ENCODE measurements at places on chromosomes 12 and 14.

DNA sequence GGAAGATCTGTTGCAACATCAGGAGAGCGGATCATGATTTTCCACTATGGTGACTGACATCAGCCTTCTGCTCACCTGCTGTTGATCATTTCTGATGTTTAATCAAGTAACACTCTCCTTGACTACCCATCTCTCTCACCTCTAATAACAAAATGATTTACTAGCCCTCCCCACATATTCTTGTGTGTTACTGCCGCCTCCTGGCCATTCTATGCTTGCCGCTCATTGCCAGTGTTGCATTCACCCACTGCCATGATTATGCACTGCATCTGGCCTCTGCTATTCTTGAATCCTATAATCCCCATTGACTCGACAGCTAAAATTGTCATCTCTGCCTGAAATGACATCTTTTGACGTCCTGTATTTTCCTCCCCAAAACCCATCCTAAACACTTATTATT, 113.8 kb downstream of the RERGL start:
- peak; percentile 79 for DNase-seq

- DNase-seq, result no peak
Observed at GRCh38 chr14:52073251-52073650, 4.4 kb upstream of the NID2 start.

DNA sequence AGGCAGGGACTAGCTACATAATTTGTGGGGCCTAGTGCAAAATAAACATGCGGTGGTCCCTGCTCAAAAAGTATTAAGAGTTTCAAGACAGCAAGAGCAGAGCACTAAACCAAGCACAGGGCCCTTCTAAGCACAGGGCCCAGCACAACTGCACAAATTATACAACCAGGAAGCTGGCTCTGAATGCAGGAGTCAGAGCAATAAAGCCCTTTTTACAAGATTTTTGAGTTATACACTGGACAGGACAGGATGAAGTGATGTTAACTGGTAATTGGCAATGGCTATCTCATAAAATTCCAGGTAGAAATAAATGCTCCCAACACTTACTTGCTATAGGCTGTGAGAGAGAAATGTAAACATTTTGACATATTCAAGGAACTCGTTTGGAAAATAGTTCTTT, 86.2 kb upstream of the GPHB5 start:
- DNase-seq, result no peak

GRCh38 chr14:53881161-53881871, 75.3 kb downstream of the BMP4 start:
- DNase-seq, result no peak

DNA sequence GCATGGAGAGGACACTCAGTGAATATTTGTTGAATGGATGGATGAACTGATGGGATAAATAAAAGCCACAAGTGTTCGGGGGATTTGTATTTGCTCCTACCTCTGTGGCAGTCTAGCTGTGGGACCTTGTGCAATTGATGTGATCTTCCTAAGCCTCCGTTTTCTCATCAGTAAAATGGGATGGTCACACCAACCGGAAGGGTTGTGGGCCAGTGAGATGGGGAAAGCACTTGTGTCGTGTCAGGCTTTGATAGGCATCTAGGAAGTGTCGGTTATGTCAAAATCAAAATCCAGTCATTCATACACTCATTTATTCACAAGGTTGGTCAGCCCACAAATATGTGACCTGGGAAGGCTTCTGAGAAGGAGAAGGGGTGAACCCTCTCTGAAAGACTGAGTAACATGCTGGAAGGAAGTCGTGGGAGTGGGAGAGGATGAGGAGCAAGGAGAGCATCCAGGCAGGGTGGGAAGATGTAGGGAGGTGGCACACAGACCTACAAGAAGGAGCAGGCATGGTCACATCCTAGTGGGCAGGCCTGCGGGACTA, 7.8 kb upstream of the SERPINA9 start:
- DNase-seq, result no peak

- DNase-seq, result no peak
Observed at GRCh38 chr12:84551373-84551772, 361.2 kb downstream of the SLC6A15 start.

GRCh38 chr12:86349196-86349595, 93.0 kb upstream of the MGAT4C start:
- no peak for DNase-seq

- DNase-seq, result peak; percentile 92
Observed at GRCh38 chr12:13211859-13212664, 15.5 kb downstream of the EMP1 start.

GRCh38 chr12:19186722-19187661, 57.5 kb downstream of the PLEKHA5 start:
- peak; percentile 77 for DNase-seq

- DNase-seq, result no peak
Observed at GRCh38 chr12:32089156-32089555, 17.5 kb upstream of the BICD1 start.

DNA sequence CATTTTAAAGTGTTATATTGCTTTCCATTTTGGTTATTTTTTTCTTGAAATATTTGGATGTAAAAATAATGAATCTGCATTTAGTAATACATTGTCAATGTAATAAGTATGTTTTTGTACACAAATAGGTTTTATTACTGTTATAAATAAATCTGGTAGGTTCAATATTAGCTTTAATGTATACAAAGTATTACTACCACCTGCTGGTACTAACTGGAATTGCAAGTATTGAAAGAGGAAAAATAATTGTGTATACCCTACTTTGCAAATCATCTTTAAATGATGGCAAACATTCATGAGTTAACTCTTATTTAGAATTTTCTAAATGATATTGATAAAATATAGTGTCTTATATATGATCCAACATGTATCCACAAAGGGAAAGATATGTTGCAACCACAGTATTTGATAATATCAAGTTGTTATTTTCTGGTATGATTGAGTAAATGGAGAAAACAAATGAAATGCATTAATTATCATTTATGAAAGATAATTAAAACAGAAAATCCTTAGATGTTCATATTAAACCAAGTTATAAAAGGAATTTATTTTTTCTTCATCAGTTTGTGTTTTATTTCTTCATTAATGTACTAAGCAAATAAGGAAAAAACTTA, 3.2 kb downstream of the OR4K2 start:
- peak; percentile 58 for DNase-seq

DNA sequence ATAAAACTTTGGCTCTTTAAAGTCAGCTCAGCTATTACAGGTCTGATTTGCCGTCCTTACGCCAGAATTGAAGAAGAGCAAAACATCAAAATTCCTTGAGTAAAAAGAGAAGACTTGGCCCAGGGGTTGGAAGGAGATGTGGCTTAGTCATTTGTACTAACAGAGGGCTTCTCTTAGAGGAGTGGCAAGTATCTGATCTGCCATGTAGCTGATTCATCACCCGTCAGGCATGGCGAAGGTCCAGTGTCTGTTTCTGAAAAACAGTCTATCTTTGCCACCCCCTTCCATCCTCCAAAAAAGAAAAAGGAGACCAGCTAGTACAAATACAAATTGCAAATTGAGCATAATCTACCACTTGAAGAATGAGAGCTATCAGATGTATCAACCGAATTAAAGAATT, 91.9 kb downstream of the RAD52 start:
- DNase-seq, result no peak

DNA sequence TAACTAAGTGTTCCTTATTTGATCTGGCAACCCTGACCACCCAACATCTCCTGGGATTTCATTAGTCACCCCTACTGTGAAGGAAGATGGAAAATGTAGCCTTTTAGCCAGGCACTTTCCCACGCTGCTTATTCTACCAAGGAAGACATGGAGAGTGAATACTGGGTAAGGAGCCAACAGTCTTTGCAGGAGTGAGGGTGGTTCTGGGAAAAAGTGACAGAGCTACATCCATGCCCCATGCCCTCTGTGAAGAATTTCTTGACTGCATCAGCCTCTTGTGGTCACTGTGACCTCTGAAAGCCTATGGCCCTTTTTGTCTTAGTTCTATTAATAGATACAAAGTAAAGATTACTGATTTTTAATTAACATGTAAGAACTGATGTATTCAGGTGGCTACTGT, 196.0 kb upstream of the EEA1 start:
- DNase-seq, result no peak

DNA sequence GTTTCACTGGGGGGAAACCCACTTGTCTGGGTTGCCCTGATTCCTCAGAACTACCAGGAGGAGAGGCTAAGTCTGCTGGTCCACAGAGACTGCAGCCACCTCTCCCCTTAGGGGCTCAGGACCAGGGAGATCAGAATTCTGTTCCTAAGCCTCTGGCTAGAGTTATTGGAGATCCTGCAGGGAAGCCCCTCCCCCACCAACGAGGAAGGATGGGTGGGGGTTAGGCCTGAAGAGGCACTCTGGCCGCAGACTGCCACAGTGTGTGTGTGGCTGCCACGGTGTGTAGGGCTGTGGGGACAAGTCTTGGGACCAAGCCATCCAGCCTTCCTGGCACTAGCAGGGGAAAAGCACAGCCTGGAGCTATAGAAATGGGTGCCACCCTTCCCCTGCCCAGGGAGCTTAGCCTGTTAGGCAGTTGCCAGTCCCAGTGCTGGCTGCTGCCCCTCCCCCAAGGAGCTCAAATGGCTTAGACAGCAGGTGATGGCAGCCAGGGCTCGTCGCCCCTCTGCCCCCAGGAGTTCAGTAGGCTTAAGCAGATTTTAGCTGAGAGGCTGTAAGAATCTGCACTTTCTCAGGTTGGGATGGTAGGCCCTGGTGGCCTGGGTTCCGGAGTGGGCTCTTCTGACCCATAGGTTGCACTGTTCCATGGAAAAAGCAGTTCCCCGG, 107.7 kb downstream of the ERGIC2 start:
- DNase-seq, result peak; percentile 6

GRCh38 chr12:130955238-130955816, 1.6 kb downstream of the ADGRD1 start:
- DNase-seq, result no peak

- DNase-seq, result peak; percentile 70
Observed at GRCh38 chr12:49059299-49060171, 1.1 kb downstream of the KMT2D start.

DNA sequence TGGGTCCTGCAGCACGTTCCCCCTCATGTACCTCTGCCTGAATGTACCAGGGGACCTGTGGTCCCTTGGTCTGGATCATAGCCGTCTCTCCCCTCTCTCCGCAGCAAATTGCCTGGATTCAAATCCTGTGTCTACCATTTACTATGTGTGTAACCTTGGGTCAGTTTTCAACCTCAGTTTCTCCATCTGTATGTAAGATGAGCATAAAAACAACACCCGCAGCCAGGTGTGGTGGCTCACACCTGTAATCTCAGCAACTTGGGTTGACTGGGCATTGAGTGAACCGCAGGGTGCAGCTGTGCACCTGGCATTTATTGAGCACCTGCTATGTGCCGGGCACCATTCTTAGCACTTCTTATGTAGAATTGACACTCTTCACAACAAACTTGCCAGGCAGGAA, 14.1 kb downstream of the CYP46A1 start:
- DNase-seq, result no peak

DNA sequence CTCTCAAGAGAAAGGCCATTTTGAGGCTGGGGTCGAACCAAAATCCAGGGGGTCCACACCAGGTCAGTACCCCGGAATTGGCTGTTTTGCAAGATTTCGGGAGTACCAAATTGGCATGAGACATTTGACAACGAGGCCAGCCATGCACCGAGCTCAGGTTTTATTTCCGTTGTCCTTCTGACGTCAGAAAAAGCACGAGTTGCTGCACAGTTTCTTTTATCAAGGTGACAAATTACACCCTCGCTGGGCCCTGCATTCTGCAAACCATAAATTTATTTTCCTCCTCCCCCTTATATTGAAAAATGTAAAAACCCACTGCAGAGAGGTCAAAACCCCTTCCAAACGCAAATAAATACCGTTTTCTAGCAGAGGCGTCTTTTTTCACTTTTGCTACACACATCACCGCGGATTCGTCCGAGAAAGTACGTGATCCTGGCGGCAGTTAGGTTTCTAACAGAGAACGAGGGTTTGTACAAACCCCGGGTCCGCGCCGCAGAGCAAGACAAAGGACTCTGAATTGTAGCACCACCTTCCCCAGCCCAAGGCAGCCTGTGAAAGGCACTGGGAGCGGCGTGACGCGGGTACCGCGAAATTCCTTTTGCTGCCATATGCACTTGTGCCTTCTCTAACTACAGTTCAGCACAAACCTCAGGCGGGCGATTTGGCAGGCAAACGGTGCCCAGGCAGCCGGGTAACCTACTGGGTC, 1.8 kb downstream of the SLC38A1 start:
- peak; percentile 75 for DNase-seq

DNA sequence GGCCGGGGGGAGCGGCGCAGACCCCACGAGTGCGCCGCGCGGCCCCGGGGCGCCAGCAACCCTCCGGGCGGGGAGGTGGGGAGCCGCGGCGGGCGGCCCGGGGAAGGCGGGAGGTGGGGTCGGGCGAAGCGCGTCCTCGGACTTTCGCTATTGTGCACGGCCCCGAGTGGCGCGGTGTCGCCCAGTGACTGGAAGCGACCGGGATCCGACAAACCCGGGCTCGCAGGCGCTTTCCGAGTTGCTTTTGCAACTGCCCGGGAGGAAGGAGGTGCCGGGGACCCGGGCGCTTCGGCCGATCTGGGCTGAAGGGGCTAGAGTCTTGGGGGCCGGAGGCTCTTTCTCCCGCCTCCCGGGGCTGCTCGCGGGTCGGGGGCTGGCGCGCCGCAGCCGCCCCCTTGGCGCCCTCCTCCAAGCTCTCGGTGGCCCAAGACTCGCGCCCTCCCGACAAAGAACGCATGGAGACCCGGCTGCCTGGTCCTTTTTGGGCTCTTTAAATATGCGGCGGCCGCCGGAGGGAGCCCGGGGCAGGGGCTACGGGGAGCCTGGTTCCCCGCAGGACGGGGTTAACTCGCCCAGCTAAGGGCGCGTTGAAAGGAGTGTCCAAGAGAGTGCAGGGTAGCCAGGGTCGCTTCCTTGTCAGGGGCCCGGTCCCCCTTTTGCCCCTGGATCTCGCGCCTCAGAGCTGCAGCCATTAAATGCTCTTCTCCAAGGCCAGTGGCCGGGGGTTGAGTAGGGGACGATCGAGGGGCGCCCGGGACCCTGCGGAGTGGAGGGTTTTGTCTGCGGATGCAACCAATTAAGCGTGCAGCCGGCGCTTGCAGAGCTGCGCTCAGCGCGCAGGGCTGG, 1.4 kb downstream of the HMGA2 start:
- DNase-seq, result peak; percentile 82

DNA sequence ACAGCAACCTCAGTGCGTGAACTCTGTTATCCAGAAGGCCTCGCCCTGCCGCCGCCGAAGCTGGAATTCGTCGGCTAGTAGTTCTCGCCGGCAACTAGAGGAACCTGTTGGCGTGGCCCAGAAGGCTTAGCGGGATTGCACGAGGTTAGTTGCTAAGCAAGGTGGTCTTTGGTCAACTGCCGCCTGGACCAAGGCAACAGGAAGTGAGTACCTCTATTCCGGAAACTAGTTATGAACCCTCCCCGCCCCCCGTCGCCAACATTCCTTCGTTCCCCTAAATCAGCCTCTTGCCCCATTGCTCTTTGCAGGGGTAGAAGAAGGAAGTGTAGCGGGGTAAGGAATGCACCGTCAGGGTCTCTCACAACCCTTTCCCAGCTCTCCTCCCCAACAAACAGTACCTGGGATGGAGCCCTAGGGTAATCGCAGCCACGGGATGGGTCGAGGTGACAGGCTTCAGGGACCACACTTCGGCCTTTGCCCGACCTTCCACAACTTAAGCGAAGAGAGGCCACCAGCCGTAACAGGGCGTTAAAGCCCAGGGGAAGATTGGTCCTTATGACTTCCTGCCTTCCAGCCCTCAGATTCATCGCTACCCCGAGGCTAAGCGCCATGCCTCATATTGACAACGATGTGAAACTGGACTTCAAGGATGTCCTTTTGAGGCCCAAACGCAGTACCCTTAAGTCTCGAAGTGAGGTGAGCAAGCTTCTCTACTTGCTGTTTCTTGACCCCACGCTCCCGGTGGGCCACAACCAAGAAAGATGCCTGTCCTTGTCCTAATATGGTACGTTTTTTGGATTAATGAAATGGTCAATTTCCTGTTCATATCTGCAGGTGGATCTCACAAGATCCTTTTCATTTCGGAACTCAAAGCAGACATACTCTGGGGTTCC, at the start of gene GMPR2:
TSS of gene GMPR2 (plus strand) at position 285 of the 893 bp plus-strand sequence. CDS start at position 610, 325 bp downstream.
- peak; percentile 94 for DNase-seq

- no peak for DNase-seq
Observed at GRCh38 chr14:52883658-52884057, 67.2 kb downstream of the FERMT2 start.
